ENCODE measurements at places on chromosomes 6 and 20. TPM values are rescaled to one million over a fixed set of nuclear protein-coding genes. Genes with fewer than 3 reads are reported as not detected.

DNA sequence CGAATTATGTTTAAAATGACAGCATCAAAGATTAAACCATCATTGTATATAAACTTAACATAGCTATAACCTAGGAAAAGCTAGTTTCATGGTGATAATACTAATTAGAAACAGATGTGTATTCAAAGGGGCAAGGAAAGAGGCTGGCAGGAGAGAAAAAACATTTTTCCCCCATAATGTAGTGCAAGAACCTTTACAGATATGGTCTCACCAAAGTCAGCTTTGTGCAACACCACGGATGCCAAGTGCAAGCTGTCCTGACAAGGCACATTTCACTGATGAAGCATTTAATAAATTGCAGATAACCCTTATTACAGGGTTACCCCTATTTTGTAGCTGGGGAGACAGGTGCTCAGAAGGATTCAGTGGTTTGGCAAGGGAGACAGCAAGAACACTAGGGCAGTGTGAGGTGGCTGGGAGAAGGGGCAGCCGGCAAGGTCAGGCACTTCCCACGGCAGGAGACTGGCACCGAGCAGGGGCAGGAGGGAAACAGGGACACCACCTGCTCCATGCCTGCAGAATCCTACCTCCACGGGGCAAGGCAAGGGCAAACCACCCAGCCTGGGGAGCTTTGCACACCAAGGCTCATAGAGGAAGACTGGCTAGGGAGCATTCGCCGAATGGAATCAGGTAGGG lies 6.5 kb downstream of the RPS6KA2 start:
- peak; percentile 7 for ATAC-seq

DNA sequence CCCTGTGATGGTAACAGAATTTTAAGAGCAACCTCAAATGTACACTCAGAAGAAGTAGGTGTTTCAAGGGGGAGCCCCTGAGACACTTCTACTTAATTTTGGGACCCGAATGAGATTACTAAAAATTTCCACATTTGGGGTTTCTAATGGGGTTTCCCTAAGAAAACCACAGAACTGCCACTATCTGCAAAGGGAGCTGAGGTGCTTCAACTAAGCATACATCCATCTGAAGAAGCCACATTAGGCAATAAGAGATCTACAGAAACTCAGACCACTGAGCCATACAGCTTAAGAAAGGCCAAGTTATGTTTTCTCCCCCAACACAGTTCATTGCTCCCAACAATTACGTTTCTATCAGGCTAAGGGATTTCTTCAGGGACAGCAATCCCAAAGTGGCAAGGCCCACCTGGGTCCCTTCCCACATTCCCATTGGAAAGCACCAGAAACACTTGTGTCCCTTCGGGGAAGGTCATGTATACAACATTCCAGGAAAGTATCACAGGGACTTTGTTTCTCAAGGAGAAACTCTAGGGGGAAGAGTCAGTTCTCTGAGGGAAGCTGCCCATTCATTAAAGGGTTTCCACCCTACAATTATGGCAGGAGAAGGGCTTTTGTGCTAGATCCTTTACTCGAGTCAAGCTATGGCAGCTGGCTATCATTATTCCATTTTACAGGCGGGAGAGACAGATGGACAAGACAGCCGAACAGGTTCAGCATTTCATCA lies 5.0 kb downstream of the BCL2L1 start:
- no peak for ATAC-seq

GRCh38 chr20:21705575-21706260 lies at the start of gene PAX1:
Gene PAX1 (plus strand): TSS chr20:21705664. CDS start chr20:21705713, 49 bp downstream.
- ATAC-seq = peak; percentile 70

GRCh38 chr6:113560908-113561307 lies 296.2 kb upstream of the MARCKS start:
- no peak for ATAC-seq

DNA sequence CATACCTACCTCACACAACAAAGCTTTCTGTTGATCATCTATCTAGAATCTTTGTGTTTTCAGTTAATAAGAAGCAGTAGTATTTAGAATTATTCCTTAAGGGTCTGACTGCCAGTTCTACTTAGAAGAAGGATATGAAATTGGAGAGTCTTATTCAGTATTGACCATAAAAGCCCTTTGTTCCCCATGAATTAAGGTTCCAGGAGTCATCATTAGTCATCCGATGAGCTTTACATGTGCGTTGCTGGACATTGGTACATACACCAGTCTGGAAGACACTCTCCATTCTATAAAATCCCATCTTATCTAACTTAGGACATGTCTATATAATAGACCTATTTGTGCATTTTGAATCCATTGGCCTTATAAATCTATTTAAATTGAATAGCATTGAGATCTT lies 34.4 kb upstream of the RNF217 start:
- no peak for ATAC-seq

- ATAC-seq = peak; percentile 21
Observed at GRCh38 chr20:46347841-46348803, 39.8 kb upstream of the CDH22 start.

GRCh38 chr6:85418059-85418458 lies 31.8 kb upstream of the NT5E start:
- ATAC-seq = no peak

- ATAC-seq = no peak
Observed at GRCh38 chr6:72260489-72260888, 361.4 kb upstream of the KCNQ5 start.

CEP162 gene
- 11.2 TPM for total RNA-seq

BTNL2 gene
- total RNA-seq = not detected

MLIP gene
- 3.3 TPM for total RNA-seq

KIAA1755 gene
- total RNA-seq = 0.44 TPM

PAX1 gene
- 0.34 TPM for total RNA-seq

PDYN gene
- 0.10 TPM for total RNA-seq

All from motor neuron (in vitro differentiated cells).